Stimulated activated CD4-positive, alpha-beta T cell treated with anti-CD3 and anti-CD28 coated beads, Interleukin-1b, Interleukin-23, amount 100 ng/mL, for 1 hour (primary cell): ENCODE measurements at places on chromosomes 6 and 20.

DNA sequence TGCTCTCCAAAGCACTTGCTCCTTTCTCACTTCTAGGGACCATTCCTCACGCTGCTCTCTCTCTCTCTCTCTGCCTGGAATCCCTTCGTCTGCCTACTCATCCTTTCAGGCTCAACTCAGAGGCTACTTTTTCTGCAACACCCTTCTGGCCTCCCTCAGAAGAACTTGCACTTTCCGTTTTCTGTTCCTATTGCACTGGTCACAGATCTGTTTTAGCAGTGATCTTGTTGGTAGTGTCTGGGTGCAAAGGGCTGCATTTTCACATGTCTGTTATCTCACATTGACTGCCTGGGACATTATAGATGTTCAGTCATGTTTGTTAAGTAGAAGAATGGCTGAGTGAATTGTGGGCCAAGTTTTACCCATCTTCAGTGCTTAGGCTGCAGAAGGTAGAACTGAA is 63.5 kb downstream of the RIN2 start:
- DNase-seq, result no peak

DNA sequence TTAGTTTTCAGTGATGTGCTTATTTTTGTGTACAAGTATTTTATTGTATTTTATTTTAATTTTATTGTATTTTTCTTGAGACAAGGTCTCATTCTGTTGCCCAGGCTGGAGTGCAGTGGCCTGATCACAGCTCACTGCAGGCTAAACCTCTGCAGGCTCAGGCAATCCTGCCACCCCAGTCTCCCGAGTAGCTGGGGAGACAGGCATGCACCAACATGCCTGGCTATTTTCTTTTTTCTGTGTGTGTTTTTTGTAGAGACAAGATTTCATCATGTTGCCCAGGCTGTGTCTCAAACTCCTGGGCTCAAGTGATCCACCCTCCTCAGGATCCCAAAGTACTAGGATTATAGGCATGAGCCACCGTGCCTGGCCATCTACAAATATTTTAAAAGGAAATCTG is 146.3 kb downstream of the MANEA start:
- DNase-seq, result no peak

GRCh38 chr20:63123331-63123741 is 92.6 kb downstream of the YTHDF1 start:
- DNase-seq, result no peak

- no peak for DNase-seq
These were observed 148.2 kb downstream of the ERMARD start for GRCh38 chr6:169899481-169900145.

DNA sequence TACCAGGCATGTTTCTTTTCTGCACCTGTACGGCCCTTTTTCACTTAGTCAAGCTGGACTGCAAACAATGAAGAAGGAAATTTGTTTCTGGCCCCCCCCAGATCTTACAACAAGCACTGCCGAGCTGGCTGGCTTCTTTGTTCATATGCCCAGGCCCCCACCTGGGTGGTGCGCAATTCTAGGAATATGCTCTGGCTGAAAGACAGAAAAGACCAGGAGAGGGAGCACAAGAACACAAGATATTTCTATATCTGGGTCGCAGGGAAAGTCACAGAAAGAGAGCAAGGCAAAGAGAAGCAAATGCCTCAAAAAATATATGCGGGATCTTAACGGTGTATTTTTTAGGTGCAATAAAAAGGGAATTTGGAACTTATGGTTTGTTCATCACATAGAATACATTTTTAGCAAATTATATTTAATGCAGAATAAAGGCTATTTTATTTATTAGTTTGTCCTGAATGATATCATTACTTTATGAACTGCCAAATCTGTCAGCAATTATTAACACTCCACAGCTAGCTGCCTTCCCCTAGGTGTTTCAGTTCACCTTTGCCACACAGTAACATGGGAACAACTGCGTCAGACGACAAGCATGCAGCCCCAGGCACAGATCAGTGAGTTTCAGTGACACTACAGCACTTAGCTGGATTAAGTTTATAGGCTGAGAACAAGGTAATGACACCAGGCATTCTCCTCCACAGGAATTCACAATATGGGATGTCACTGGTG is 76.5 kb downstream of the GJA10 start:
- no peak for DNase-seq

DNA sequence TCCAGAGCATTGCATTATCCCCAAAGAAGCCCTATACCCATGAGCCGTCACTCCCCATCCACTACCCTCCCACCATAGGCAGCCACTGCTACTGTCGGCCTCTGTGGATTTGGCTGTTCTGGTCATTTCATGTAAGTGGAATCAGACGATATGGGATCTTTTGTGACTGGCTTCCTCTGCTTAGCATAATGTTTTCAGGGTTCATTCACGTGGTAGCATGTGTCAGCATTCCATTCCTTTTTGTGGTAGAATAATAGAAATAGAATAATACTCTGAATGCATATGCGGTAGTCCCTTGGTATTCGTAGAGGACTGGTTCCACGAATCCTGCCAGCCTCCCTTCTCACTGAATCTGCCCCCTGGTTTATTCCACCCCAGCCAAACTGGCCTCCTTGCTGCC is 402.6 kb upstream of the SULF2 start:
- no peak for DNase-seq

DNA sequence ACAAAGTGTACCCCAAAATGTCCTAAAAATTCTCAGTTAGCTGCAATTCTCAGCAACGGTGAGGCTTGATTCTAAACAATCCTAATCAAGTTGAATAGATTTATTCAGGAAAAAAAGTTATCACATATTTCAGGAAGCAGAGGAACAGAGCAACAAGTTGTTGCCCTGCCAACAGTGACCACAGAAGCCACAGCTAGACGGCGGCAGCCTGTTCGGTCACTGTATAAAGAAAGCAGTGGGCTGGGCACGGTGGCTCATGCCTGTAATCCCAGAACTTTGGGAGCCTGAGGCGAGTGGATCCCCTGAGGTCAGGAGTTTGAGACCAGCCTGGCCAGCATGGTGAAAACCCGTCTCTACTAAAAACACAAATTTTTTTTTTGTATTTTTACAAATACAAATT is 171.2 kb upstream of the BMP5 start:
- DNase-seq, result no peak

DNA sequence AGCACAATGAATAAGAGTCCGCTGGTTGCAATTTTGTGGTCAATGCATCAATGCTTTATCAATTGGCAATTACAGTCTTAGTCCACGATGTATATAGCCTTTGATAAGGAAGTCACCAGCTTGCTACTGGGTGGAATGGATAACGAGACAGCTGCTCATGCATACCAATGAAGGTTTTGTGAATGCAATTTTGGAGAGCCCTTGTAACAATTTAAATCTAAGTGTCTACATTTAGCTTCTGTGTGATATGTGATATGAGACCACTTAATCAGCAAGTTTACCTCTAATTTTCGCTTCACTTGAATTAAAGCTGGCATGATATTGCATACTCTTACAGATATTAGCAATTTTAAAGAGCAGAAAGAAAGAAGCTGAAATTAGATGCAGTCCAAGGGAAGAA is 543.9 kb downstream of the RNF144B start:
- no peak for DNase-seq

GRCh38 chr6:110786271-110786670 is 29.0 kb downstream of the CDK19 start:
- no peak for DNase-seq

- no peak for DNase-seq
These were observed 81.3 kb downstream of the HMGCLL1 start for GRCh38 chr6:55497694-55498093.

DNA sequence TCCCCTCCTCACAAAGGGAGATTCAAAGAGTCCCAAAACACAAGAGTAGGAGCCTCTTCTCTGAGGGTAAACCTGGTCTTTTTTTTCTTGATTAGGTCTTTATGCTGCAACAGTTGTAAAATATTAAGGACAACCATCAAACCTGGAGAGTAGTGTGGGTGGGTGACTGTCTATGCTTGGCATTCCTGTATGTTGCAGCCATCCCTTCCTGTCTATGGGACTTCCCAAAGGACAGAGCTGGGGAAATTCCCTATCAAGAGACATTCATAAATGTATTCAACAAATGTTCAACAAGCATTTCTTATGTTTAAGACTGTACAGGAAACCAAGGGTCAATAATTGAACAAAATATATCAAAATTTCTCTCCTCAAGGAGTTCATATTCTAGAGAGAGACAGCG is 5.5 kb downstream of the BTN2A2 start:
- DNase-seq, result no peak

- no peak for DNase-seq
These were observed 164.3 kb downstream of the VEGFA start for GRCh38 chr6:43934183-43934802.

DNA sequence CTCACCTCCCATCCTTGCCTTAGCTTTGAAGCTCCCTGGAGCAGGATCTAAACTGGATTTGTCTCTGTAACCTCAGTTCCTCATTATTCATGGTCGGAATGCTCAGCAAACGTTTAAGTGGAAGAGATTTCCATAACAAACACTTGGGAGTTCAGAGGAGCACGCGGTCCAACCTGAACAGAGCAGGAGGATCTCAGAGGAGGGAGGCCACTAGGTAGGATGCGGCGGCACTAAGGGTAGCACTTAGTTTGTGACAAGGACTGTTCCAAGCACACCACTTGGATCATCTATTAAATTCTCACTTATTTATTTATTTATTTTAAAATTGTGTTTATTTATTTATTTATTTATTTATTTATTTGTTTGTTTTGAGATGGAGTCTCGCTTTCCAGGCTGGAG is 13.3 kb upstream of the CCN5 start:
- DNase-seq, result no peak

DNA sequence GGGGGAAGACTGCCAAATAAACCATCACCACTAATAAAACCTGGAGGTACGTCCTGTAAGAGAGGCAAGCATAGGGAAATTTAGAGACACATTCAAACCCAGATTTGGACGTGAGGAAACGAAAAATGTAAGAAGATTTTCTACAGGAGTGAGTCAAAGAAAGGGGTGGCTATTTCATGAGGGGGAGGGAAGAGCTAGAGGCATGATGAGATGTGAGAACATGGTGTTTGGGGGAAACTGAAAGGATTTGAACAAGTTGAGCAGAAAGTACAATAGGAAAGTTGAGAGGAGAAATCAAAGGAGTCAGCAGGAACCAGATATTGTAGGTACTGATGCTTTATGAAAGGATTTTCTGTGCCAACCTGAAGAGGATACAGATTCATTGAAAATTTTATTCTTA is 179.1 kb upstream of the HS3ST5 start:
- no peak for DNase-seq

- no peak for DNase-seq
These were observed 53.9 kb downstream of the SNAI1 start for GRCh38 chr20:50036703-50037102.

- no peak for DNase-seq
These were observed 8.0 kb downstream of the HTR1B start for GRCh38 chr6:77455271-77455670.

GRCh38 chr6:153103319-153103655 is 27.8 kb downstream of the RGS17 start:
- DNase-seq, result no peak

DNA sequence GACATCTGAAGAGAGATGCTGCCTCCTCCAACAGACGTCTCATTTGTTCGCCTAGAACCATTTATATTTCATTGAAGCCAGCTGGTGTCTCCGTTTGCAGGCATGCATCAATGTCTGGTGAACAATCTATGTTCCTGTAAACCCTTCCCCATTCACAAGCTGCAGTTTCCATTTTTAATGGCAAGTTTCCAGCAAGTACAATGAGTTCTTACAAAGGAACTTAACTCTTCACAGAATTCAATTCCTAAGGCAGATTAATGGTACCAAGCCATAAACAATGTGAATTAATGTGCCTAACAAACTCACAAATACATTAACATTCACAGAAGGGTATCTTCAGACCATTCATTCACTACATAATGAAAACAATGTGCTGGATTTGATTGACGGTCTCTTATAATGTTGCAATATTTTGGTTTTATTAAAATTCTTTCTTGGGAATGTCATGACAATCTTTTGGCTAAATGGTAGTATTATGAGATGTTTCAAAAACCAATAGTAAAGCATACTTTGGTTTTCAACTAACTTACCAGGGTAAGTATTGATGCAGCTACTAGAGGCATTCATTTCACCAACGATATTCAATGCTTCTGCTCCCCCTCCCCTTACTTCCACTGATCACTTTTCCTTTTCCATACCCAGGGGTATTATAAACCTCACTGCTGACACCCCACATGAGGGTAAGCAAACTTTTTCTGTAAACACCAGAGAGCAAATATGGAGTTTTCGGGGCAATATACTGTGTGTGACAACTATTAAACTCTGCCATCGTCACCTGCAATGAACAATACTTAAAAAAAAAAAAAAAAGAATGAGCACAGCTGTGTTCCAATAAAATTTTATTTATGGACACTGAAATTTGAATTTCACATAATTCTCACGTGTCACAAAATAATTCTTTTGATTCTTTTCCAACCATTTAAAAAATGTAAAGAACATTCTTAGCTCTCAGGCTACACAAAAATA is 4.2 kb downstream of the AKIRIN2 start:
- no peak for DNase-seq

DNA sequence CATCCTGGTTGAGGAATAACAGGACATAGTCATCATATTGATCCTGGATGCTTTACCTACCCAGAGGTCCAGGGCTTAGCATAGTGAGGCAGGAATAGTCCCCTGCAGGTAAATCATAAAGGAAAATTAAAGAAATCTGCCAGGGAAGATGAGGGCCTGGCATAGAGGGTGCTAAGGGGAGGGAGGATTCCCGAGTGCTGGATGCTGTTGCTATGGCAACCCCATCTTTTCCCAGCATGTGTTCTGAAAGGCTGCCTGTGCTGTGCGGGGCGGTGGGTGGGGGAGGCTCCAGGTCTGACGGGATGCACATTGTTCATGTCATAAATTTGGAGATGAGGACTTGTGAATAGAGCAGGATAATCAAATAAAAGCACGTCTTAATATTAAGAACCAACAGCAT is 212.6 kb upstream of the PCSK2 start:
- no peak for DNase-seq

DNA sequence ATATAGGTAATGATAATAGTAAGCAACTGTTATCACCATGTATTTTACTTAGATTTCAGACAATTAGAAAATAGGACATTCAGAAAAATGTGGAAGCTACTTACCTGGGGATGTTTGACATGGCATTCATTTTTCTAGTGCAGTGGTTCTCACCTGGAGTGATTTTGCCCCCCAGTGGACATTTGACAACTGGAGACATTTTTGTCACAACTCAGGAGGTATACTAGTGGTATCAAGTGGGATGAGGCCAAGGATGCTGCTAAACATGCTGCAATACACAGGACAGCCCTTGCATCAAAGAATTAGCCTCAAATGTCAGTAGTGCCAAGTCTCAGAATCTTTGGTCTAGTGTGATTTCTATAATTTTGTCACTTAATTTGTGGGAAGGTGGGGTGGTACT is 36.1 kb downstream of the NUS1 start:
- DNase-seq, result no peak

GRCh38 chr20:20331156-20331555 is 36.7 kb upstream of the INSM1 start:
- no peak for DNase-seq
